ENCODE measurements at places on chromosomes 7 and 10.
A peak's percentile ranks its signal among the peaks of the same experiment; 100 is the strongest.

DNA sequence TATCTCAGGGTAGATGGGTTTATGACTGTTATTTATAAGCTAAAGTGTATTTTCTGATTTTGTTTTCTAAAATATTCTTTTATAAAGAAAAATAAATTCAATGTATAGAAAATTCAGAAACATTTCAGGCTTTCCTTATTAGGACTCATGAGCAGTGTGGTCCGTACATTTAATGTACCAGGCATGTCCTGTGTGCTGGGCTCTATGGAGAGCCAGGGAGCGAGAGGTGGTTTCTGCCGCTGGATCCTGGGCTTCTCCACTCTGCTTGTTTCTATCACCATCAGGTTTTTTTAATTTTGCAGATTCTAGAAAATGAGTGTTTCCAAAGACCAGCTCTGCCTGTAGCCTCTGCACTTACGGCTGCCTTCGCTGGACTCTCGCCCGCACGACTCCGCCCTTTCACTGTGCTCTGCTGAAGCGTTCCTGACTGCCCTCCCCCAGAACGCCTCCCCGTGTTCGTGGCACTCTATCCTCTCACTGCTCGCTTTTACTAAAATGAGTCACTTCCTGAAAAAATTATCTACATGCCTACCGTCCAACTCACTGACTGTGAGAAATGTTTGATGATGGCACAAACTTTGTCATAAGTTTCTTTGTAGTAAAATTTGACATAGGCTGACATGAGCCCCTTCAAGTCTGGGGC, 188.5 kb downstream of the ZMYND11 start:
- DNase-seq: peak; percentile 78

GRCh38 chr7:8386926-8387550, 46.4 kb upstream of the NXPH1 start:
- DNase-seq: no peak

DNA sequence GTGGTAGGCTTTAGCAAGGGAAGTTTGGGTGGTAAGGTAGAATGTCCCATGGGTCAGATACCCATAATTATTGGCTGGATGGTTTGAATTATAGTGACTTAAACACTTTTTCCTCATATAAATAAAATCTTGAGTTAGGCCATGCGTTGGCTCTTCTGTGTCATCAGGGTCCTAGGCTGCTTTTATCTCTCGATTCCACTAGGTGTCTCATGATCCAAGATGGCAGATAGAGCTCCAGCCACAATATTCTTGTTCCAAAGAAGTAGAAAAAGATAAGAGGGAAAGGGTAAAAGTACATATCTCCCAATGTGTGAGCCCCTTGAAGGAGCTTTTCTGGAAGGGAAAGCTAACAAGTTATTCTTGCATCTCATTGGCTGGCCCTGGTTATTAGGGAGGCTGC, 144.7 kb downstream of the GRK5 start:
- DNase-seq: no peak

DNA sequence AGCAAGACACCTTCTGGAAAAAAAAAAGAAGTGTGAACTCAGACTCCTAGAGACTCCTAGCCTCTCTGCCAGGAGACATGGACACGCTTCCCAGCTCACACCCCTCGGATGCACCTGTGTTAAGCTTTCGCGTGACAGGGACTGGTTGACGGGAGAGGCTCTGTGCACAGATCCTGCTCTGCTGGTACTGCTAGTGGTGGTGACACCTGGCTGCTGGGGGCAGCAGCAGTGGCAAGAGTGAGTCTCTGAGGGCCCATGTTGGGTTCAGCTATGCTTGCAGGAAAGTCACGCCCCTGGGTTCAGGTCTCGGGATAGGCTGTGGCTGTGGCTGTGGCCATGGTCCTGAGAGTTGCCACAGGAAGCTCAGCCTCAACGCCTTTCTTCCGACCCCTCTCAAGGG, 81.1 kb downstream of the XRCC2 start:
- DNase-seq: no peak

DNA sequence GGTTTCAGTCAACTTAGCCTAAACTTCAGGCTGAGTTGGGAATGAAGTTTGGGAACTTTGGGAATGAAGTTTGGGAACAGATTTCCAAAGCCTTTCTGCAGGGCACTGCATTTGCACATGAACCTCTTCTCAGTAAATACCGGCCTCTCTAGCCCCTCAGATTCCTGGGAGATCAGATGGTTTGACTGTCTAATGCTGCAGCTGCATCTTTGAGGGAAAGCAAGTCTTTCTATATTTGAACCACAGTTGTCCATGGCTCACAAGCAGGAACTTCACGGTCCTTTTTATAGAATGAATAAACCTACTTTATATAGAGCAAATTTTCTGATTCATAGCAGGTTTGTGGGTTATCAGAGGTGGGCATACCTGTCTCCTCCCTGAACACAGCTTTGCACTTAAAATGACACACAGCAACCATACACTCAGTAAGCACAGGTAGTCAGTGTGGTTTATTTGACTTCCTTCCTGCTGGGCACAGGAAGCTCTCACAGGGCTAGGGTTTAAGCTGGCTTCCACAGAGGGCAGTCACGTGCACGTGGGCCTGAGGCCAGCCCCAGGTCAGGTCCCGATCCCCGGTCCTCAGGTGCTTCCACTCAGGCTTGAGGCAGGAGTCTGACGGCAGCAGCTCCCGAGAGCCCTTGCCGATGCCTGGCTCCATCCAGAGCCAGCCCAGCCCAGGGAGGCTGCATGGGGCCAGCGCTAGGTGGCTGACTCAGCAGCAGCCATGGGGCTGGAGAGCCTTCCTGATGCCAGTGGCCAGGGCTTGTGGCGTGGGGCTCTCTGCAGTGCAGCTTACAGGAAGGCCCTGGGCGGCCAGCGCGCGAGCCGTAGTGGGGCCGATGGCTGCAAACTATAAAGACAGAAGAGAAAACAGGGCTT, 12.8 kb upstream of the MMP21 start:
- no peak for DNase-seq

DNA sequence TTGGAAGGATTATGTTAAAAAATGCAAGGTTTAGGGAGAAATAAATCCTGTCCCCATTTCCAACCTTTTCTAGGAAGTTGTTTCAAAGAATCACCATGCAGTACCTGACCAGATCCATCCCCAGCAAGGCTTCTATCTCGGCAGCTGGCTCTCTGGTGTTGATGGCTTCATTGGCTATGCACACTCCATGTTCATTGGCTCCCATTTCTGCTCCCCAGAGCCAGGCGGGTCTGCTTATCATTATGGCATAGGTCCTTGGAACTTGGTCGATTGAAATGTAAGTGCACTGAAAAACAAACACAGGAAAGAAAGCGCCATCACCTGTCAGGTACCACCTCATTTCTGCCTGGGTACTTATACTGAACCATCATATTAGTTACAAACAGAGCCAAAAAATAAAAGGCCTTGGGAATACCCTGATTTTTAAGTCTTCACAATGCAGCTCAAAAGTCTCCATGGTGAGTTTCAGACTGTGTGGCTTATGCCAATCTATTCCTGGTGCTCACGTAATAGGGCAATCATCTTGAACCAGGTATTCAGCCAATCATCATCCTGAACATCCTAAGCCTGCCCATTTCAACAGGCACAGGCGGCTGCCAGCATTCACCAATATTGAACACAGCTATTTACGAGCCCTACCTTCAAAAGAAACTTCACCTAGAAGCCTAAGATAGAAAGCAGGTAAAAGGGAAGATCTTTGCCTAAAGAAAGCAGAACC, 34.4 kb downstream of the SCRN1 start:
- no peak for DNase-seq

DNA sequence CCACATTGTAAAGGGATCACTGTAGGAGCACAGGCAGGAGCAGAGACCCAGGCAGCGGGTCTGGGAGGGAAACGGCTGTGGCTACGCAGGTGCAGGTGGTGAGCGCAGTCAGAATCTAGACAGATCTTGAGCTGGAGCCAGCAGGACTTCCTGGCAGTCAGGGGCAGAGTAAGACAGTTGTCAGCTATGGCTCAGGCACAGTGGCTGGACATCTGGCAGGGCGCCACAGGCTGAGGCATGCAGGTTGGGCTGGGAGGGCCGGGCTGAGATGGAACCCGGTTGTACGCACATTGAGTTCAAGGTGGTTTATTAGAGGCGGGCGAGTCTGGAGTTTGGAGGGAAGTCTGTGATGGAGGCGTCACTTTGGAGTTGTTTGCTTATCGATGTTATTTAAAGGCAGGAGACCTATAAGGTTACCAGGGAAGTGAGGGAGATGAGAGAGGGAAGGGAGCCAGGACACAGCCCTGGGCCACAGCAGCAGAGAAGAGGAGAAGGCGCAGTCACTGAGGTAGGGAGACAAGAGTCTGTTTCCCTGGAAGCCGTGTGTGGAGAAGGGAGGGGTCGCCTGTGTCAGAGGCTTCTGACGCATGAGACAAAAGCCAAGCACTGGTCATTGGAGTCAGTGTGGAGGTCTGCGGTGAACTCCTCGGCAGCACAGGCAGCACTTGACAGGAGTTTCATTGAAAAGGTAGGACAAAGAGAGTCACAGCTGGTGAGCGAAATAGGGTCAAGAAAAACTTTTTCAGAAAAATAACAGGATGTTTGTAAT, 73.8 kb downstream of the LANCL2 start:
- DNase-seq: no peak

GRCh38 chr10:7277867-7278266, 133.0 kb downstream of the SFMBT2 start:
- no peak for DNase-seq

- DNase-seq: no peak
Observed at GRCh38 chr10:117074621-117075020, 63.4 kb downstream of the VAX1 start.

DNA sequence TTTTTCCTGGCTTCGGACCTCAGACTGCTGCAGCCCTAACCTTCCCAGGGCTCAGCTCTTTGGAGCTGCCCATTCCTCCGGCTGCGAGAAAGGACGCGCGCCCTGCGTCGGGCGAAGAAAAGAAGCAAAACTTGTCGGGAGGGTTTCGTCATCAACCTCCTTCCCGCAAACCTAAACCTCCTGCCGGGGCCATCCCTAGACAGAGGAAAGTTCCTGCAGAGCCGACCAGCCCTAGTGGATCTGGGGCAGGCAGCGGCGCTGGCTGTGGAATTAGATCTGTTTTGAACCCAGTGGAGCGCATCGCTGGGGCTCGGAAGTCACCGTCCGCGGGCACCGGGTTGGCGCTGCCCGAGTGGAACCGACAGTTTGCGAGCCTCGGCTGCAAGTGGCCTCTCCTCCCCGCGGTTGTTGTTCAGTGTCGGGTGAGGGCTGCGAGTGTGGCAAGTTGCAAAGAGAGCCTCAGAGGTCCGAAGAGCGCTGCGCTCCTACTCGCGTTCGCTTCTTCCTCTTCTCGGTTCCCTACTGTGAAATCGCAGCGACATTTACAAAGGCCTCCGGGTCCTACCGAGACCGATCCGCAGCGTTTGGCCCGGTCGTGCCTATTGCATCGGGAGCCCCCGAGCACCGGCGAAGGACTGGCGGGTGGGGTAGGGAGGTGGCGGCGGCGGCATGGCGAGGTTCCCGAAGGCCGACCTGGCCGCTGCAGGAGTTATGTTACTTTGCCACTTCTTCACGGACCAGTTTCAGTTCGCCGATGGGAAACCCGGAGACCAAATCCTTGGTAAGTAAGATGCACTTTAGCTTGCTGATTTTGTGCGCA, at the start of gene PLXDC2:
TSS of gene PLXDC2 (plus strand) at position 22 of the 820 bp plus-strand sequence.
- DNase-seq: peak; percentile 76

DNA sequence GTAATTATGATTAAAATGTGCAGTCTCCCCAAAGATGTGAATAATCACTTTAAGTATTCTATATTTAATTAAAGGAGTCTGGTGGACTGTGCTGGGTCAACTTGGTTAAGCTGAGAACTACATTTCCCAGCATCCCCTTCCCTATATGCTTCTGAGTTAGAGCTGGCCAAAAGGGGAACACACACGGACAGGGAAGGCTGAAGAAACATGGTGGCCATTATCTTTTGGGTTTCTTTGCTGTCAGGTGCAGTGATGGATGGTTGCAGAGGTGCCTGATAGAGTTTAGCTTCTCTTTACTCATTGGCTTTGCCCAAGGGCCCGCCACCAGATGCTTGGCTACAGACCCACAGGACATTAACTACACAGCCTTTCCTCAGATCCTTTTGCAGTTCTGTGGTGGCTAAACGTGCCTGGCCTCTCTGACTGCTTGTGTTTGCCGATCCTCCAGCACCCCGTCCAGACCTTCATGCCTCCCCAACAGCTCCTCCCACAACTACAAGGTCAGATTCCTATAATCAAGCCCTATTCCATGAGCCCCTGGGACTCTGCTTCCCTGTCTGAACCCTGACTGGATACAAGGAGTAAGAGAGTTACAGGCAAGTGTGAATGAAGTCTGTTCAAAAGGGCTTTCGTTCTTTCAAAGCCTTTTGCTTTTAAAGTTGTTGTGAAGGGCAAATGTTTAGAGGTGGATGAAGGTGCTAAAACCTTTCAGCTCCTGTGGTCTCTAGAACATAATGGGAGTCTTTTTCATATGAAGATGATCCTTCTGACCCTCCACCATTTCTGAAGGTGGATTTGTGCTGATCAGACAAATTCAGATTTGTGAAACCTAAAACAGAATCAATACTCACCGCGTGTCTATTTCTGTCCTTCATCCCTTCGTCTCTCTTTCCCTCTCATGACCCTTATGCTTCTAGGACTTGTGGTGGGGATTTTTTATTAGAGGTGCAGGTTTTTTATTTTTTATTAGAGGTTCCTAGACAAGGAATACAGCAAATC, 21.5 kb downstream of the BUB3 start:
- no peak for DNase-seq

- DNase-seq: no peak
Observed at GRCh38 chr10:129929343-129930292, 34.5 kb downstream of the EBF3 start.

DNA sequence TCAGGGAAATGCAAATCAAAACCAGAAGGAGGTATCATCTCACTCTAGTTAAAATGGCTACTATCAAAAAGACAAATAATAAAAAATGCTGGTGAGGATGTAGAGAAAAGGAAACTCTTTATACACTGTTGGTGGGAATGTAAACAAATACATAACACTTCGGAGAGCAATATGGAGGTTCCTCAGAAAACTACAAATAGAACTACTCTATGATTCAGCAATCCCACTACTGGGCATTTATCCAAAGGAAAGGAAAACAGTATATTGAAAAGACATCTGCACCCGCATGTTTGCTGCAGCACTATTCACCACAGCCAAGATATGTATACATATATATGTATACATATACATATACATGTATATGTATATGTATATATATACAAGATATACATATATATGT, 94.2 kb downstream of the C10orf90 start:
- no peak for DNase-seq

Measured in left hindlimb (tissue), 1 donor.